ENCODE measurements at places on chromosomes 7 and 10. TPM values are rescaled to one million over a fixed set of nuclear protein-coding genes. Genes with fewer than 3 reads are reported as not detected.

DNA sequence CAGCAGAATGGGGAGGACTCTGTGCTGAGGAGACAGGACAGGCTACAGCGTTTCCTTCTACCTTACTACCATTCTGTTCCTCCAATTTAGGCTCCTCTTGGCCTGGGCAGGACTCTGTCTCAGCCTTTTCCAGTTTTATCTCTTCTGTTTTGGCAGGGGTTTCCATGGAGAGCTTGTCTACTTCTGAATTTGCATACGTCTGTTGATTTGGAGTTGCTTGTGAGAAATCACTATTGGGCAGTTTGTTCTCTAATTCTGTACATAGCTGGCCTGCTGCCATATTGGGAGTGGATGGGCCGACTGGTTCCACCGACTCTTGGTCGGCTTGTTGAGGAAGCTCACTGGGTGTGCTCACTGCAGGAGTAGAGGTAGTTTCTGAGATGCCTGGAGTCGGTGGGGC lies 136.8 kb downstream of the GALNT11 start:
- DNase-seq = no peak

- DNase-seq = no peak
These were observed 211.7 kb upstream of the MKI67 start for GRCh38 chr10:128337860-128338378.

- peak; percentile 93 for DNase-seq
These were observed 194.3 kb downstream of the ZMYND11 start for GRCh38 chr10:329361-330099.

GRCh38 chr7:91239171-91239604 lies 25.0 kb upstream of the FZD1 start:
- DNase-seq = peak; percentile 98

DNA sequence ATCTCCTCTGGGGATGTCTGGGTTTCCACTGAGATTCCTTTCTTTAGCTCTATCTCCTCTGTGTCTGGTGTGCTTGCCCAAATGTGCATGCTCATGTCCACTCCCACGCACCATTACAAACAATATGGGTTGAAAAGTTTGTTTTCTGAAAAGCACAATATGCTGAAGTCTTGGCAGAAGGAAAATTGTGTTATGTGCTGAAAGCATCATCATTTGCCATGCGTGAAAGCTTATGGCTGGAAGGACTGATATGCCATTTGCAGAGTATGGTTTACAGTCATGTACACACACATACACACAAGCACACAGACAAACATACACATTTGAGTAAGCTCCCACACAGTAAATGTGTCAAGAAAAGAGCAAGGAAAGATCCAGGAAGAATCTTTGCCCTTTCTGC lies 231.6 kb downstream of the SORCS3 start:
- no peak for DNase-seq

- DNase-seq = peak; percentile 78
These were observed 1.0 kb downstream of the CDK6 start for GRCh38 chr7:92835261-92835850.

GRCh38 chr7:99672573-99672972 lies 7.2 kb downstream of the CYP3A5 start:
- no peak for DNase-seq

DNA sequence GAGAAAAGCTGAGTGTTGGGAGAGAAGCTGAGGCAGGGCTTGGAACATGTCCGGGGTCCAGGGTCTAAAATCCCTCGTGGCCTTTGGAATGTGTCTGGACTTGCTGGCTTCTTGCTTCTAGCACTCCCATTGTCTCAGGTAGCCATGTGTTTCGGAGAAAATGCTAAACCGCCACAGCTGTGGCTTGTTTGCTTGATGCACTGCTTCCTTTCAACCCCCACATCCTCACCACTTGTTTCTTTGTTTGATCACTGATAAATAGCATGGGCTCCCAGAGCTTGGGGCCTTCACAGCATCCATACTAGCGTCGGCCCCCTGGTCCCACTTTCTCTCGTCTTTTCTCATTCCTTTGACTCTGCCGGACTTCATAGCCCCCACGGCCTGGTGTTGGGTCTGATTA lies 102.7 kb downstream of the ANKRD26 start:
- no peak for DNase-seq

- DNase-seq = no peak
These were observed 101.6 kb downstream of the ARL5B start for GRCh38 chr10:18760836-18761235.

DNA sequence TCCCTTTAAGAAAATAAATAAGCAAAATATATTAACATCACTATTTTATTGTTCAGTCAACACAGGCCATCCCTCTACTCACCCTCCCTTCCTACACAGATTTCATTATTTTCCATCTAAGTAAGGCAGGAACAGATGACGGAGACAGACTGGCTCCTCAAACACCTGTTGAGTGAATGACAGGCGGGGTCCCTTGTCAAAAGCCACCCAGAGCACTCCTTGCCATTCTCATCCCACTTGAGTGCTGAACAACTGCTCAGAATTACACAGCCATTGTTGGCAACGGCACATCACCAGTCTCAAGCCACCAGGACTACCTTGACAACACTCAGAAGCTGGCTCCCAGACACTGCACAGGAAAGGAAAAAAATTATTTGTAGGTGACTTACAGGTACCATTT lies 3.3 kb downstream of the GRB10 start:
- no peak for DNase-seq

Gene NAT16
- total RNA-seq = not detected

Gene NOLC1
- 41.1 TPM for total RNA-seq

Gene C10orf53
- not detected for total RNA-seq

Gene CC2D2B
- not detected for total RNA-seq

Gene DENND10
- total RNA-seq = 37.9 TPM

Gene HMX2
- 0.10 TPM for total RNA-seq

Measured in RPMI7951 (cell line).